GM12891 (cell line): ENCODE measurements at places on chromosomes 1 and 21.

- no peak for DNase-seq
Observed at GRCh38 chr1:76951153-76951552, 83.9 kb downstream of the ST6GALNAC5 start.

GRCh38 chr1:208997726-208998312, 585.7 kb upstream of the CAMK1G start:
- no peak for DNase-seq

DNA sequence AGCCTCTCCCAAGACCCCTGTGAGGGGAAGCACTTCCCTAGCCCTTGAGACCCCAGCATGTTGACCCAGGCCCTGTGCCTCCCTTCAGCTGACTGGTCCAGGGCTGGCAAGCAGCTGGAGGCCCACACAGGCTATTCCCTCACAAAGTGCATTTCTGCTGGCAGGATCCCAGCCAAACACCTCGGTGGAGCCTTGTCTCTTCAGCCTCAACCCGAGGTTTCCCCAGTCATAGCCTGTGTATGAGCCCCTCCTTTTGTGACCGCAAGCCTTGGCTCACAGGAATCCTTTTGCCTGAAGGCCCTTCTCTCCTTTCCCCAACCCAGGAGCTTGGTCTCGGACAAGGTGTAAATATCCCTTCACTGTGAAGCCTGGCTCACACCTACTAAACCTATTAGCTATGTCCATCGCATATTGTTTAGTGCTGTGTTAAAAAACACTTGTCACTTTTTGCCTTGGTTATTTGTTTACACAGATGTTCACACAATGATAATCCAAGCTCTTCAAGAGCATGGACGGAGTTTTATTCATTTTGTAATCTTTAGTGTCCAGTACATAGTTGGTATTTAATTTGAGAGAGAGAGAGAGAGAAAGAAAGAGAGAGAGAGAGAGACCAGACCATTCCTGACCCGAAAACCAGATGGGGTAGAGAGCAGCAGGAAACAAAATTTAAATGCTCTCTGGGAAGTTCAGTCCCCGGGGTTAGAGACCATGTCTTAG, 8.5 kb upstream of the CD247 start:
- no peak for DNase-seq

GRCh38 chr1:245345191-245345884, 190.6 kb downstream of the KIF26B start:
- DNase-seq, result no peak

- DNase-seq, result no peak
Observed at GRCh38 chr1:36203027-36203553, 21.2 kb upstream of the THRAP3 start.

DNA sequence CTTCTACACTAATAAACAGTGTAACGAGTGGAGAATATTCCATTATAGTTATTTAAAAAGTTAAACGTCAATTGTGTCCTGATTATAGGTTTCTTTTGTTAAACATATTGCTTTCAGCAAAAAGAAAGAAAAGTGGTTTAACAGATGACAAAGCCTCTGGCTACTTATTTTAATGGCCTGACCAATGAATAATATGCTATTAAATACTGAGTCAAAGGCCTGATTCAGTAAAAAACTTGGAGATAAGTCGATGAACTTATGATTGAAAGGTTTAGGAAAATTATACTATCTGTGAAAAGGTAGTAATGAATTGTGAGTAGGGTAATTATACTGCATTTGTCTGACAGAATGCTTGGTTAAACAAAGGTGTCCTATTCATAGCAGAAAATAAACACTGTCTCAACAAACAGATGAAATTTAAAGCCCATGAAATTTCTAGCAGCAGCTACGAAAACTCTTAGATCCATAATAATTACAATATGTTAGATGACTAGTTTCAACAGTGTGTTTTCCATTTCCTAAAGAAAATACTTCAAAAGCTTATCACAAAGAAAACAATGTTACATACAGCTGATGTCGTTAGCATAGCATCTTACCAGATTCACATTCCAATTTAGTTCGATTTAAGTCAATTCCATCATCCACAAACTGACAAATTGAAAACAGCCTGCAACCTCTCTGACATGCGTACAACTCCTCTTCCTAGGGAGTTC, 6.2 kb downstream of the TMEM59 start:
- no peak for DNase-seq
